Caco-2 (cell line): ENCODE measurements at places on chromosomes 4 and X. TPM values are rescaled to one million over a fixed set of nuclear protein-coding genes. Genes with fewer than 3 reads are reported as not detected.
A peak's percentile ranks its signal among the peaks of the same experiment; 100 is the strongest.

Gene TLR6
- total RNA-seq, result not detected in 2 replicates

GRCh38 chr4:80189956-80190677 lies 7.2 kb upstream of the PRDM8 start:
- DNase-seq, result no peak

Gene RPA4
- total RNA-seq, result 0.39 and 0.75 TPM in 2 replicates

DNA sequence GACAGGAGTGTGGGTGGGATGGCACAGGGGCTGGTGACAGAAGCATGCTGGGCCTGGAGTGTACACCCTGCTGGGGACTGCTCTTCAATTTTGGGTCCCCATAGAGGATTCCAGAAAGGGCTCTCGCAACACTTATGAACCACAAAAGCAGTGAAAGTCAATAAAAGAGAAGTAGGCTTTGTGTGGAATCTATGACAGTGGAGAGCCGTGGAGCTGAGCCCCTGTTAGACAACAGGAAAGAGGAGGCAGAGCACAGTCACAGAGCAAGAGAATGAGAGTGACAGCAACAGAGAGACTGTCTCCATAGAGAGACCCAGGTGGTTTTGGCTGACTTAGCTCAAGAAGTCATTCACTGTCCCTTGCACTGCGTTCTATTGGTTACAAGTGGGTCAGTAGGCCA lies 135.1 kb upstream of the ATP6AP2 start:
- no peak for DNase-seq

Gene FAM241A
- 1.0 and 1.1 TPM in 2 replicates for total RNA-seq

DNA sequence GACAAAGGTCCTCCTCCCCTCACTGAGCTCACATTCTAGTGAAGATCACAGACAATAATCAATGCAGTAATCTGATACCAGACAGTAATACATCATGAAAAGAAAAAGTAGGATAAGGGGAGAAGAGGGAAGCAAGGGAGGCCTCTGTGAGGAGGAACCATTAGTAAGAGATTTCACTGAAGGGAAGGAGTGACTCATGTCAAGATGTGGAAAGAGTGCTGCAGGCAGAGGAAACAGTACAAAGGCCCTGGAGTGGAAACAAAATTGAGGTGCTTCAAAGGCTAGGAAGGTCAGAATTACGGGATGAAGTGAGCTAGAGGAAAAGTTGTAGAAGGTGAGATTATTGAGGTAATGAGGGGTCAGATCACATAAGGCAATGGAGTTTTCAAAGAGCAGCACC lies 38.1 kb downstream of the LAMTOR3 start:
- no peak for DNase-seq

- DNase-seq, result peak; percentile 11
Measured at GRCh38 chr4:141702472-141703182, 66.2 kb downstream of the IL15 start.

Gene IL3RA
- 0.21 TPM in 1 of 2 replicates, not detected in the other for total RNA-seq

Gene POU4F2
- not detected in 2 replicates for total RNA-seq

- no peak for DNase-seq
Measured at GRCh38 chr4:179563741-179564140, 2121.5 kb upstream of the AGA start.

Gene ARHGEF38
- total RNA-seq, result 3.5 TPM in 2 replicates

Gene TMEM271
- not detected in 2 replicates for total RNA-seq
